Activated CD8-positive, alpha-beta T cell treated with anti-CD3 and anti-CD28 coated beads for 36 hours (primary cell): ENCODE measurements at places on chromosomes 5 and 9. TPM values are rescaled to one million over a fixed set of nuclear protein-coding genes. Genes with fewer than 3 reads are reported as not detected.

GRCh38 chr5:32259033-32259432 lies 53.7 kb downstream of the MTMR12 start:
- DNase-seq: no peak

GRCh38 chr5:79699763-79700400 lies 10.2 kb downstream of the CMYA5 start:
- no peak for DNase-seq

Gene TNFSF8
- 21.7 TPM for total RNA-seq

- DNase-seq: no peak
These were observed 131.1 kb downstream of the ACTL7B start for GRCh38 chr9:108724652-108725051.

DNA sequence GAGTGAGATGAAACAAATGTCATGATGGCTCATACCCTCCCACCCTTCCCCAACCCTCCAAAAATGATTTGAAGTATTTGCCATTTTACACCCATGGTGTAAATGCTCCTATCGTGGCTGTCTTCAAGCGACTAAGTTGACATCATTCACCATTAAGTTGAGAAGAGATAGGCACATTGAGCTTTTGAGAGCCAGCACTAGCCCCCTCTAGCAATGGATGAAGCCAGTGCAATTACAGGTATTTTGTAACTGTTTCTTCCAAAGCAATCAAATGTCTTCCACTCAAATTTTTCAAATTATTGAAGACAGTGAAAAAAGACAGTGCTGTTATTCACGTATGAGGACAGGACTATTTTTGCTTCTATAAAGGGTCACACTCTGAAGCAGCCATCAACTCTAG lies 371.5 kb upstream of the KLF4 start:
- no peak for DNase-seq

DNA sequence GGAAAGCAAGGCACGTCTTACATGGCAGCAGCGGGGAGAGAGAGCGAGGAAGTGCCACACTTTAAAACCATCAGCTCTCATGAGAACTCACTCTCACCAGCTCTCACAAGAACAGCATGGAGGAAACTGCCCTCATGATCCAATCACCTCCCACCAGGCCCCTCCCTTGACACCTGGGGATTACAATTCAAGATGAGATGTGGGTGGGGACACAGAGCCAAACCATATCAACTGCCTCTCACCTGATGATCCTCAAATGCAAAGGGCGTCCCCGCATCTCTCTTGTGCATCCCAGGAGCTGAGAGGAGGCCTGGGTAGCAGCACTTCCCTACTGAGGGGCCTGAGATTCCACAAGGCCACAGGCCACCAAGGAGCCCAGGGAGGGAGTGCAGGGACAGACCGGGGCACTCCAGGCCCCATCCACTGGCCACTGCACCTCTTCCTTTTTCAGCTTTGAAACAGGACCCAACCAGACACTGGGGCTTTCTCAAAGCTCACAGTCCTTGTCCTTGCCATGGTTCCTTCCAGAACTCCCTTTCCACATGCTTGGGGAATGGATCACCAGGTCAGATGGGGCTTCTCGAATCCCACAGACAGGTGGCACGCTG lies 54.5 kb upstream of the IL17B start:
- DNase-seq: no peak

Gene PWWP2A
- 17.5 TPM for total RNA-seq

GRCh38 chr5:98492258-98492657 lies 281.2 kb upstream of the RGMB start:
- no peak for DNase-seq

GRCh38 chr5:55747778-55748318 lies 10.0 kb downstream of the DDX4 start:
- no peak for DNase-seq

Gene NR2F1-AS1
- not detected for total RNA-seq

GRCh38 chr9:131724683-131725082 lies 15.2 kb downstream of the RAPGEF1 start:
- DNase-seq: no peak

DNA sequence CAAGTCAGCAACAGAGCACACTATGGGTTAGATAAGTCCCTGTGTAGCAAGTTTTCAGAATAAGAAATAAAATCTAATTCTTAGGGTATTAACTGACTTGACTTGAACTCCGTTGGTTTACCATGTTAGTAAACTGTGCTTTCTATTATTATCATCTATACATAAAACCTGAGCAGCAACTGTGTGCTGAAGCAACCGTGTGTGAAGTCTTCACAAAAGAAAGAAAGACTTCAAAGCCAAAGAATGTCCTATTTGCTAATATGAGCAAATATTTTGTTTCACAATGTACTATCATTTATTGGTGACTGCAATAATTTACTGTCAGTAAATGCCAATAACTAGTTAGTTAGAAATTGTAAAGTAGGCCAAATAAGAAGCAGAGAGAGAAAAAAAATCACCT lies 32.7 kb downstream of the ERAP1 start:
- no peak for DNase-seq

Gene PCDHGB4
- not detected for total RNA-seq

Gene PCDHGA1
- total RNA-seq: 0.07 TPM

DNA sequence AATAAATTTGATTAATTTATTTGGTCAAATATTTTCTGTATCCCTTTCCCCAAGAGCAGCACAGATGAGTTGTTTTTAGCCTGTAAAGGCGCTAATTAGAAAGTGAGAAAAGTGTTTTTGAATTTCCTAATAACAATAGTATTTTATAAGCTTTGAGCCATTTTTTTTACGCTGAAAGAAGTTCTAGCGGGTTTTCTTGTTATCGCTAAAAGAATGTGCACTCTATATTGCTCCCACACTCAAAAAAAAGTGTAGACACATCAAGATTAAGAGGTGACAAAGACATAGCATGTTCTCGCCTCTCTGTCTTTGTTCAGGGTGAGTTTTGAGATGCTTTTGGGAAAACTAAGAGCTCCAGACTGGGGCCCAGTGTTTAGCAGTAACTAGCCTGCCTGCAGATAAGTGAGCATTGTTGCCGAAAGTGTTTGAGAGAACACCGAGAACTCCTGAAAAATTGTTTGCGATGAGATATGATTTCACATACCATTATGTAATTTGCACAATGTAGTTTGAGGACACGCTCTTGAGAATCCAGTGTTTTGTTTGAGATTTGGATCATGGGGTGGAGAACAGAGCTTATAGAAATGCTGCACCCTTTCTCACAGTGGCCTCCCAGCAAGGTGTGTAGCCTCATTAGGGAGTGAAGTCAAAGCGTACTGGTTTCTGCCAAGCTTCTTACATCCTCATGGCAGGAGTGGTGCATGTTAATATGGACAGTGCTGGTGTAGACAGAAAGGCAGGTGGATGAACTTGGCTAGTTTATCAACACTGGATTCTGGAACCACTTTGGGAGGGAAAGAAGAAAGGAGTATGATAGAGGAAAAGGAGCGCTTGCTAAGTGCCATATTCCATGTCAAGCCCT lies 1.5 kb downstream of the F2R start:
- DNase-seq: no peak

Gene NEURL1B
- total RNA-seq: 0.18 TPM

GRCh38 chr5:176362233-176362490 lies 598 bp upstream of the KIAA1191 start:
- DNase-seq: no peak

GRCh38 chr5:6856653-6857052 lies 143.4 kb downstream of the TENT4A start:
- no peak for DNase-seq

Gene SLC25A48
- not detected for total RNA-seq

- DNase-seq: no peak
These were observed 82.7 kb downstream of the RFK start for GRCh38 chr9:76311537-76311936.

Gene SPINK1
- total RNA-seq: not detected

GRCh38 chr5:66118304-66118703 lies 25.8 kb upstream of the SREK1 start:
- no peak for DNase-seq

Gene PCDHGB2
- 0.14 TPM for total RNA-seq

Gene ZSWIM6
- total RNA-seq: 4.4 TPM

DNA sequence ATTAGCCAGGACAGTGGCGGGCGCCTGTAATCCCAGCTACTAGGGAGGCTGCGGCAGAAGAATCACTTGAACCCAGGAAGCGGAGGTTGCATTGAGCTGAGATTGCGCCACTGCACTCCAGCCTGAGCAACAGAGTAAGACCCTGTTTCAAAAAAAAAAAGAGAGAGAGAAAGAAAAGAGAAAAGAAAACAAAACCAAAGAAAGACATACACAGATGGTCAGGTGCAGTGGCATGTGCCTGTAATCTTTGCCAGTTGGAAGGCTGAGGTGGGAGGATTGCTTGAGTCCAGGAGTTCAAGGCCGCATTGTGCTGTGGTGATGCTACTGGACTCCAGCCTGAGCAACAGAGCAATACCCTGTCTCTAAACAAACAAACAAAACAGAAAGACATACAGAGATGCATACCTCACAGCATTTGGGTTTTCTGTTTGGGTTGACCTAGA lies 10.0 kb upstream of the PSAT1 start:
- DNase-seq: no peak

DNA sequence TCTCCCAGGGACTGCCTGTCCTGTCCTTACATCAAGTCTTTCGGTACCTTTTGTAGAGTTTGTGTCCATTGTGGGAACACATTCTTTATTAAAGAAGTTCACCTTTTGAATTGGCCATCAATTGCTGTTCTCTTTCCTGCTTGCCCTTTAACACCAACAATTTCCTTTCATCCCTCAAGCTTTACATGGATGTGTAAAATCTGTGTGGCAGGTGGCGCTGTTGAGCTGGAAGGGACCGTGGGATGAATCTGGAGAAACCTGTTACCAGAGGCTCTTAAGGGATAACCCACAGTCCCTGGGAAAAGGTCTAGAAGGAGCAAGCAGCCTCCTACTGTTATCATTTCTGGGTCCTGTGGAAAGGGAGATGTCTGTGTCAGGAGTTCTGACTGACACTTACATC lies 7.9 kb upstream of the ZFP62 start:
- DNase-seq: peak; percentile 87

DNA sequence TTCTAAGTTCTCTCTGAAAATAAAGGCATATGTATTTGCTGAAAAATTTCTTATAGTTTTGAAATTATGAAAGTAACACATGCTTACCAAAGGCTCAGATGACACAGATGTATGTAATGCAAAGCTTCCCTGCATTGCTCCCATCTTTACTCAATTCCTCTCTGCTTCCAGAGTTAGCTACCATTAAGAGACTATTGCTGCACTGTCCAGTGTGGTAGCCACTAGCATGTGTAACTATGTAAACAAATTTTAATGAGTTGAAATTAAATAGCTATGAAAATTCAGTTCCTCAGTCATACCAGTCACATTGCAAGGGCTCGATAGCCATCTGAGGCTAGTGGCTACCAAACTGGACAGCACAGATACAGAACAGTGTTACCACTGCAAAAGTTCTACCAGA lies 17.9 kb downstream of the FRMD3 start:
- no peak for DNase-seq

DNA sequence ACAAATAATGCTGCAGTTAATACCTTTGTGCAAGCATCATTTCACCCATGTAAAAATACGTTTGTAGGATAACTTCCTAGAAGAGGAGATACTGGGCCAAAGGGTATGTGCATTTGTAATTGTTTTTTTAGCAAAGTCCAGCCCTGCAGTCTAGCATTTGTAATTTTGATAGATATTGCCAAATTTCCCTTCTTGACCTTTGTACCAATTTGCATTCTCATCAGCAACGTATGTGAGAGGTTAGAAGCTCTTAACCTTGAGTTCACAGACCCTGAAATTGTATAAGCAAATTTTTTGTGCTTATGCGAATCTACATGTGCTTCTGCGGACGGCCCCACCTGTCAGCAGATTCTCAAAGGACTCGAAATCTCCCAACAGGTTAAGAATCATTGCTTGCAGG lies 18.6 kb upstream of the TOMM5 start:
- DNase-seq: no peak

GRCh38 chr5:176697267-176697933 lies 50.1 kb downstream of the TSPAN17 start:
- no peak for DNase-seq

- no peak for DNase-seq
These were observed 619.2 kb upstream of the CLINT1 start for GRCh38 chr5:158478139-158478538.

GRCh38 chr5:135115591-135115990 lies 81.6 kb upstream of the PITX1 start:
- no peak for DNase-seq

Gene SCGB3A2
- total RNA-seq: not detected

DNA sequence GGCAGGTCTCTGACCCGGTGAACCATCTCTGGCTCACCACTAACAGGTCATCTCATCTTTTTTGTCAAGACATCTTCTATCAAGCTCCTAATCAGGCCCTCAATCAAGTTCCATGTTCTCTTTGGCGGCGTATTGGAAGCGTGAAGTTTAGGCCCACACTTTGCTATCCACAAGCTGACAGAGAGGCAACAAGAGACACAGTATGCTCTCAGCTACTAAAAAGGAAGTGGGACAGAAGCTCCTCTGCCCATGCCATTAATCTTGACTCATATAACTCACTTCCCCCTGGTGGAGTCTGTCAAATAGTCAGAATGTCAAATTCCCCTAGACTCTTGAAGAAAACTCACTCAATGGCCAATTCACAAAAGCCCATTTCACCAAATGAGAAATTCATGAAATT lies 77.6 kb upstream of the TMC1 start:
- DNase-seq: peak; percentile 45

Gene PCDHA1
- not detected for total RNA-seq

DNA sequence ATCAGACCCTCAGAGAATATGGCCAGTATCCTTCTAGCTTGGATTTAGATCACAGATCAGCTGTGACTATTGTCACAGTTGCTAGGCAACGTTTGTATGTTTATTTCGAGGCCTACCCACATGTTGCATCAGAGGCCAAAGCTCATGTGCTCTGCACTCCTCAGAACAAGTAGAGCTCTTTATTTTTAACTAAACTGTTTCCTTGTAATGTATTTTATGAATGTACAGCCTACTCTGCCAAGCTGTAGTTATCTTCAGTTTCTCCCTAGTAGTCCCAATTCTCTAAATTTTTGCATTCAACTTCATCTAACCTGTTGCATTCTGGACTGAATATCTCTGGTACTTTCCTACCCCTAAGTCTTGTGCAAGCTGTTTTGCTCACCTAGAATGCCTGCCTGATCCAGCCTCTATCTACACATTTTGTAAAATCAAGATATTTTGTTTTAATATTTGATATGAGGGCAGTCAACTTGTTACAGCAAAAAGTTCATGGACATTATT lies 52.8 kb downstream of the CAST start:
- peak; percentile 56 for DNase-seq

Gene PLPP7
- total RNA-seq: not detected

DNA sequence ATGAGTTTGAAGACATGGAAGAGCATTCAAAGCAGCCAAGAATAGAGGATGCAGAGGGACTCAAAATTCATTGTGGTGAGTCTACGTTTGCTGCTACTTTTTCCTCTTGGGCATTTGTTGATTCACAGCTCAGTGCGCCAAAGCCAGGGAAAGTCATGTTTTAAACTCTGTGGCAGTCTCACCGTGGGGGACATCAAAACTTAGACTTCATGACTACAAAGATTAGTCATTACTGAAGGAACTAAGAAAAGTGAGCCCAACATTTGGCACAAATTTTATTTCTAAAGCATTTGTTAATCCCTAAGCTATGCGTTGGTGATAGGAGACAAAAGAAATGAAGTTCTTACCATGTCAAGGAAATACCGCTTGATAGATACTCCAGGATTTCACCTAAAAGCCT lies 73.7 kb upstream of the MTAP start:
- no peak for DNase-seq

- no peak for DNase-seq
These were observed 267.9 kb upstream of the SEMA6A start for GRCh38 chr5:116842514-116842961.
